ENCODE measurements at places on chromosomes 7 and 10.
A peak's percentile ranks its signal among the peaks of the same experiment; 100 is the strongest.

DNA sequence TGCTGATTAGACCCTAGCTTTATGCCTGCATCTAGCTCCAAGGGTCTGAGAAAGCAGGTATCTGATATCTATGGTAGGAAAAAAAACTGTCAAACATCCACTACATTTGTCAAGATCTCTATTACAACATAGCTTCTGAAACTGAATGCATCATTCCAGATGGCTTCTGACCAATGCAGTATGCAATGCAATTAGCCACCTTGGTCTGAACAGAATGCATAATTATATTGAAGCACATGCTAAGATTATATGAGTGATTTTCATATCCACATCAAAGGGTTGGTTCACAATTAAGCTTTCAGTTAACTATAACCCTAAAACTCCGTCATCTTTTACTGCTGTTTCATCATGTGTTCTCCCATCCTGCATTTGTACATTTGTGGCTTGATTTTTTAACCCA lies 271.4 kb downstream of the POLR1F start:
- no peaks in the 10 kb centered on the region for H3K27me3 ChIP-seq
- no peak overlapping the region for H3K4me3 ChIP-seq
- no peak overlapping the region for H3K27ac ChIP-seq

GRCh38 chr7:140022582-140023211 lies 40.1 kb downstream of the PARP12 start:
- no peak overlapping the region for H3K4me3 ChIP-seq
- no peaks in the 10 kb centered on the region for H3K27me3 ChIP-seq

DNA sequence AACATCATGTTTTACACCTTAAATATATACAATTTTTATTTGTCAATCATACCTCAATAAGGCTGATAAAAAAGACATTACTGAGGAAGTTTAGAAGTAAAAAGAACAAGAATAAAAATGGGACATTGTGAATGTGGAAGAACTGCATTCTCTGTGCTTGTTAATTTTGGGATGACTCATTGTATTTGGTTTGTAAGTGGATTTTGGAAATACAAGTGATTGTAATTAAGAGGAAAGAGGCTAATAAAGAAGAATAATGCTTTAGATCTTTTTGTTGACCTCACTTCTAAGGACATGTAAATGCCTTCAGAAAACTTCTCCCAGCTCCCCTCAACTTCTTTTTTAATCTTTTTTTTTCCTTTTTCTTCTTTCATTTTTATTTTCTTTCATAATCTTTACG lies 76.0 kb downstream of the HGF start:
- H3K27ac ChIP-seq = no peak overlapping the region
- H3K27me3 ChIP-seq = no peaks in the 10 kb centered on the region
- H3K4me3 ChIP-seq = no peak overlapping the region

GRCh38 chr10:132588301-132589013 lies 50.9 kb downstream of the INPP5A start:
- peak; percentile 81 for DNase-seq
- H3K4me3 ChIP-seq = peak overlapping the region; percentile 44
- H3K27ac ChIP-seq = peak overlapping the region; percentile 60
- peaks cover 6% of the 10 kb centered on the region for H3K36me3 ChIP-seq
- H3K27me3 ChIP-seq = no peaks in the 10 kb centered on the region

DNA sequence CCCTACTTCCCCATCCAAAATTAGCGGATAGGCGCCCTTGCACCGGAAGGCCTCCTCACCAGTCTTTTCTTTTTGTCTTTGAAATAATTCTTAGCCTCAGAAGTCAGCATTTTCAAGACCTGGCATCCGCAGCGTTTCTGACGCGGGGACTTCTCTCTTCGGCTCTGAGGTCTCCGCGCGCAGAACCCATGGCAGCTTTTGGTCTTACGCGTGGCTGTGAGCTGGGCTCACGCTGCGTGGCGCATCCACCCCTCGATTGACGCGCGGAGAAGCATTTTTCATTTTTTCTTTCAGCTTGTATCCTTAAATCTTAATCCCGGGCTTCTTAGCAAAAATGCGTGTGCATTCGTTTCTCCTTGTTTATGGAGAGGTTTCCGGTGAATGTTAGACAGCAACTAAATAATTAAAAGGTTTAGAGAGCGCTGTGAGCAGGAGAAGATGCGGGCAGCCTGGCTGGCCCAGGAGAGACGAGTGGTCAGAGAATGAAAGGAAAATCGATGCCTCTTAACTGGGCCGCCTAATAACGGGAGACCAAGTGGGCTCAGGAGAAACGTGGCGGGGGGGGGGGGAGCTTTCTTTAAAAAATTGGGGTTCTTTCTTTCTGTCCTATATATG lies 2.0 kb upstream of the GATA3 start:
- H3K4me3 ChIP-seq = peak overlapping the region; percentile 90
- peaks cover 25% of the 10 kb centered on the region for H3K4me1 ChIP-seq
- H3K27ac ChIP-seq = peak overlapping the region; percentile 80
